GOT3 (cell line): ENCODE measurements at places on chromosomes 12 and 14.

DNA sequence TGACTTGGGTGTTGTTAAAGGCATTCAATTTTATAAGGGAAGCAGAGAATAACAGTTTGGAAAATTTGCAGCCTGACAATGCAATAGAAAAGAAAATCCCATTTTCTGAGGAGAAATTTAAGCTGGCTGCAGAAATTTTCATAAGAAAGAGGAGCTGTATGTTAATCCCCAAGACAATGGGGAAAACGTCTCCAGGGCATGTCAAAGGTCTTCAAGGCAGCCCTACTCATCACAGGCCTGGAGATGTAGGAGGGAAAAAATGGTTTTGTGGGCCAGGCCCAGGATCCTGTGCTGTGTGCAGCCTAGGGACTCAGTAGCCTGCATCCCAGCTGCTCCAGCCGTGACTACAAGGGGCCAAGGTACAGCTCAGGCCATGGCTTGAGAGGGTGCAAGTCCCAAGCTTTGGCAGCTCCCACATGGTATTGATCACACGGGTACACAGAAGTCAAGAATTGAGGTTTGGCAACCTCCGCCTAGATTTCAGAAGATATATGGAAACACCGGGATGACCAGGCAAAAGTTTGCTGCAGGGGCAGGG, 846.4 kb downstream of the C12orf50 start:
- DNase-seq: no peak

GRCh38 chr14:54691525-54692283, 124.8 kb downstream of the SAMD4A start:
- DNase-seq: no peak

DNA sequence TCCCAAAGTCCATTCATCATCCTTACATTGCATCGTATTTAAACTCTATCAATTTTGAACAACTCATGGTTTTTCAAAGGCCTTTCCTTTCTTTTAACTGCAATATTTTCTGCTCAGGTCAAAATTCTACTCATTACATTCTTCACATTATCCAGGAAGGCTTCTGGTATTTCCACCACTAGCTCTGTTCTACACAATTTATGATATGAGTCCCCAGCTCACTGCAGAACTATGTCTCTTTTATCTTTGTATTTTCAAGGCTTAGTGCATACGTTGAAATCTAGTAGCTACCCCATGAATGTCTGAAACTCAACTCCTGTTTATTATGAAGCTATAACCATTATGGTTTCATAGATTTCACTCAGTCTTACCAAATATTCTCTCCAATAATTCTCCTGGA, 282.9 kb downstream of the DUSP6 start:
- no peak for DNase-seq

GRCh38 chr14:25349269-25349668, 299.3 kb upstream of the STXBP6 start:
- no peak for DNase-seq

DNA sequence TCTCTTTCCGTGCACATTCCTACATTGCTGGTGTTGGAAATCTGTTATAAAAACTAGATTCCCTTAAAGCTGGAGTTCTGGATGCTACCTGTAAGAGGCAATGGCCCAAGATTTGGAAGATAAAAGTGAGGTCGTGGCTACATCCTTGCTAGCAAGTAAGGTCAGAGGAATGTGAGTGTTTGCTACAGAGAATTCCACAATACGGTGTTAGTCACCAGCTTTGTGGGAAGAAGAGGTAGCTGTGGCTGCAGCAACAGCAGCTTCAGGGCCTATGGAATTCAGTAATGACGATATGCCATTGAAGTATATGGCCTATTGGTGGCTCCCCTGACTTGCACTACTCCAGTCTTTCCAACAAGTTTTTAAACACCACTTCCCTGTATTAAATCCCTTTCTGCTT, 227.7 kb upstream of the TMEM260 start:
- no peak for DNase-seq

DNA sequence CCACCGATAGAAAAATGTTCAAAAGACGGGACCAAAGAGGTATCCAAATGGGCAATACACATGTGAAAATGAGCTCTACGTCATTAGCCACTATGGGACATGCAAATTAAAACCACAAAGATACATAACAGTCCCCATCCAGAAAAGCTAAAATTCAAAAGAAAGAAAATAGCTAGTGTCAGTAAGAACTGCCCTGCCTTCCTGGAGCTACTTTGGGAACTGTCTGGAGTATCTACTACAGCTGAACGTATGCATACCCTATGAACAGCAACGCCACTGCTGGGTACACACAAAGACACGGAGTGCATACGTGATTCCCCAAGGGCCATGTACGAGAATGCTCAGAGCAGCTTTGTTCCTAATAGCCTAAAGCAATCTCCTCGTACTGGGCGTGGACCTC, 25.8 kb upstream of the KRT77 start:
- DNase-seq: no peak

DNA sequence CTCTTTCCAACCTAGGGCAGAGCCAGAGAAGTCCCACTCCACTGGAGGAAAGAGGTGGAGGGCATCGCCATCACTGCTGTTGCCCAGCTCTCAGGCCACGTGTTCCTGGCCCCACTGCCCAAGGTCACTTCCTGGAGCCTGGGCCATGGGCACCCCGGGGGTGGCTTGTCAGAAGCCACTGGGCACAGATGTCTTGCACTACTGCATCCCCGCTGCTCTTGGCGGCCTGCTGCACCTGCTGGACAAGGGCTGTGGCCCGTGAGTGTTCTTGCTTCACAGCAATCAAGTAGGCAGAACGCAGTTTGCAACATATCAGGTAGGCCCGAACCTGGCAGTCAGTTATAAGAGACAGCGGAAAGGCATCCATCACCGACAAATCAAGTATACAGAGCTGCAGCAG, 46.6 kb downstream of the RDH12 start:
- no peak for DNase-seq

DNA sequence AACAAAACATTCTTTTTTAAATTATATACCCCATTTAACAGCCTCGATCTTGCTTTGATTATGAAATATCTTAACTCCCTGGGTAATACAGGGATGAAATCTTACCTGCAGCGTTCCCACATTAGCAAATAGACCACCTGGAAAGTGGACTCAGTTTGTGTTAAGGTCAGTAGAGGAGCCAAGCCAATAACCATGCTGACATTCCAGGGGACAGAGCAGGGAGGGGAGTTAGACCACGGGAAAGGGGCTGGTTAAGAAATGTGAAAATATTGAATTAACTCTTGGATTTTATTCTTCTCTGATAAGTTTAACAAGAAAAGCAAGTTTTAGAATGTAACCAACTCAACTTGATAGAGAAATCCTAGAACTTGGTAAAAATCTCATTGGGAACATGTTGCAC, 144.9 kb upstream of the CLEC14A start:
- no peak for DNase-seq

- DNase-seq: no peak
Measured at GRCh38 chr14:71523630-71524319, 408.5 kb upstream of the RGS6 start.

- no peak for DNase-seq
Measured at GRCh38 chr12:130700492-130701401, 15.4 kb downstream of the RIMBP2 start.

- DNase-seq: no peak
Measured at GRCh38 chr12:109267361-109267760, 41.7 kb downstream of the FOXN4 start.

- DNase-seq: no peak
Measured at GRCh38 chr12:130145731-130146130, 16.5 kb upstream of the FZD10 start.

- DNase-seq: no peak
Measured at GRCh38 chr12:16277585-16277984, at the start of gene SLC15A5. SLC15A5 (minus strand) TSS chr12:16277685; CDS start chr12:16277685, 0 bp downstream.

DNA sequence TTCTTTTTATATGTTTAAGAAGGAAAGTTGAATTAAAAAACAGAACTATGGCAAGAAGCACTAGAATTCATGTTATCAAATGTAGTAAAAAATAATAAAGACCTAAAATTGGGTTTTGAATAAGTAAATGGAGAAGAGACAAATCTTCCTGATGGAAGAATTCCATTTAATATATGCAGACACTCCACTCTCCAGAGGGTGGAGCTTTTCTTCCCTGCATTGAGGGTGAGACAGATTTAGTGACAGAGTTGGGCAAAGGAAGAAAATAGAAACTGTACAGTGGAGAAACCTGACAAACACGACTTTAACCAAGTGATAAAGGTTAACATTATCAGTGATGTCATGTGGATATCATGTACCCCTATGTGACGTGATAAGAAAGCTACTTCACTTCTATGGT, 217.6 kb downstream of the PRKD1 start:
- no peak for DNase-seq

DNA sequence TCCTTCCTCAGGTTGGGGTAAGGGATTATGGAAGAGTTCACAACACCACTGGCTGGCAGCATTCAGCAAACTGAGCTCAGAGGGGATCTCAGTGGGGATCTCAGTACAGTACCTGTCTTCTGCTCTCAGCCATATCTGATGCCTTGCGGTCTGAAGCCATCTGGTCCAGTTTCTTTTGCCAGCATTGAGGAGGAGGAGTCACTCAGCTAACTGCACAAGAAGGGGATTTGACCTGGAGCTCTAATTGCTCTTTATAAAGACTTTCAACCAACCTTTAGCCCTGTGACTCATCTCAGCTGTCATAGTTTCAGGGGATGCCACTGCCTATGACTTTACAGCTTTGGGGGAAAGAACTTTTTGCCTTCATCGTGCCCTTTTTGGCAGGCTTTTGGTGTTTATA, 44.9 kb downstream of the JKAMP start:
- DNase-seq: no peak

DNA sequence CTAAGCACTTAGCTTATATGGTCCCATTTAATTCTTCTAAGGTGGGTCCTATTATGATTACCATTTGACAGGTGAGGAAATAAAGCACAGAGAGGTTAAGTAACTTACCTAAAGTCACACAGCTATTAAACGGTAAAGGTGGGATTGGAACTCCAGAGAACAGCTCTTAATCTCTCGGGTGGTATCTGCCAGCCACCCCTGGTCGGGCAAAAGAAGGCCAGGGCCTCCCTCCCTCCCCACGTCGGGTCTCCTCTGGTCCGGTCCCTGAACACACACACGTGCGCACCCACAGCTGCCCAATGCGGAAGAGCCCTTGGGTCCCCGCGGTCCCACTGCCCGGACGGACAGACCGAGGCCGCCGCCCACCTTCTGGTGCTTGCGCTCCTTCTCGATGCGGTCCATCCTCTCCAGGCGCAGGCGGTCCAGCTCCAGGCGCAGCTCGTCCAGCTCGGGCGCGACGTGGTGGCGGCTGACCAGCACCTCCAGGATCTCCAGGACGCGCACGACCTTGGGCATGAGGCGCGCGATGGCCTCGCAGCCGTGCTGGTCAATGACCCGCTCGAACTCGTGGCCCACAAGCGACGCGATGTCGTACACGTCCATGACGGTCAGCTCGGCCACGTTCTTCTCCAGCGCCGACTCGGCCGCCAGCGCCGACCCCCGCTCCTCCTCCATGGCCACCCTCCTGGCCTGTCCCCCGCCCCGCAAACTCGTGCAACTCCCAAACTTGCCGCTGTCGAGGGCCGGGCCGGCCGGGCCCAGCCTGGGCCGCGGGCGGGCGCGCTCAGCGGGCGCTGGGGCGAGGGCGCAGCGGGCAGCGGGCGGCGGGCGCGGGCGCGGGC, 490 bp downstream of the RILPL1 start:
- DNase-seq: no peak

- no peak for DNase-seq
Measured at GRCh38 chr14:96165493-96166436, 38.9 kb upstream of the BDKRB2 start.

DNA sequence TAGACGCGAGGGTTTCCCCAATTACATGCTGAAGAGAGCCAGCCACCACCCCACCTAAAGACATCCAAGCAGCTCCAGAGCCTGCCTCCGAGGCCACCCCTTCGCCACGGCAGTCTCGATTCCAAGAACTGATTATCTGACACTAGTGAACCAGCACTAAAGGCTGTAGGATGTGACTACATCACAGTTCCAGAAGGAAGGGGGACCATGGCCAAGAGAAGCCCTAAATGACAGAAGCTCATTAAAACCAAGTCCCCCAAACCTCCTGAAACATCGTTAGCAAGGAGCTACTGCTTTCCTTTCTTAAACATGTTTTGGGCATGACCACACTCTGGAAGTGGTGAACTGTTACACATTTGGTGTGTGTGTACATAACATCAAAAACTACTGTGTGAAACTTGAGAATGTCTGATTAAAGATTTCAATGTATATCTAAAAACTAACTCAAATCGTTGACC, 88.2 kb downstream of the DUSP16 start:
- DNase-seq: no peak

GRCh38 chr14:61121355-61121787, 140.3 kb downstream of the SLC38A6 start:
- no peak for DNase-seq

GRCh38 chr12:23204933-23205778, 580.2 kb downstream of the ETNK1 start:
- no peak for DNase-seq

DNA sequence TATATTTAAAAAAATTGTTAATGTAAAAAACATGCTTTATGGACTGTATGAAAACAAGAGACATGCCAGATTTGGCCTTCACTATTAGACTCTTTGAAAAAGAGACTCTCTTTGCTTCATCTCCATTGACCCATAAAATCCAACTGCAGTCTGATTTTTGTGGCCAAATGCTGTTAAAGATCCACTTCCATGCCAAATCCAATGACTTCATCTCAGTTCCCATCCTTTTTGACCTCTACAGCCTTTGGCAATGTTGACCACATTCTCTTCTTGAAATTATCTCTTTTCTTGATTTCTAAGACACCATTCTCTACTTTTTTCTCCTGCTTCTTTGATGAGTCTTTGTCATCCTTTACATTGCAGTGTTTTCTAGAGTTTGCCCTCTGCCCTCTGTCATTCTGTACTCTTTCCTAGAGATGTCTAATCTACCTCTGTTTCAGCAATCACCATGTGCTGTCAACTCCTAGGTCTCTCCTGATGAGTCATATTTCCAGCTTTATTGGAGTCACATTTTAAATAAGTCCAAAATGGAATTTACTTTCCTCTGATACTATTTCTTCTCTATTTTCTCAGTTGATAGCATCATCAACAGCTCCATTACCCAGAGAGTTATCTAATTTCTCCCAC, 2.4 kb downstream of the TMPRSS12 start:
- no peak for DNase-seq

DNA sequence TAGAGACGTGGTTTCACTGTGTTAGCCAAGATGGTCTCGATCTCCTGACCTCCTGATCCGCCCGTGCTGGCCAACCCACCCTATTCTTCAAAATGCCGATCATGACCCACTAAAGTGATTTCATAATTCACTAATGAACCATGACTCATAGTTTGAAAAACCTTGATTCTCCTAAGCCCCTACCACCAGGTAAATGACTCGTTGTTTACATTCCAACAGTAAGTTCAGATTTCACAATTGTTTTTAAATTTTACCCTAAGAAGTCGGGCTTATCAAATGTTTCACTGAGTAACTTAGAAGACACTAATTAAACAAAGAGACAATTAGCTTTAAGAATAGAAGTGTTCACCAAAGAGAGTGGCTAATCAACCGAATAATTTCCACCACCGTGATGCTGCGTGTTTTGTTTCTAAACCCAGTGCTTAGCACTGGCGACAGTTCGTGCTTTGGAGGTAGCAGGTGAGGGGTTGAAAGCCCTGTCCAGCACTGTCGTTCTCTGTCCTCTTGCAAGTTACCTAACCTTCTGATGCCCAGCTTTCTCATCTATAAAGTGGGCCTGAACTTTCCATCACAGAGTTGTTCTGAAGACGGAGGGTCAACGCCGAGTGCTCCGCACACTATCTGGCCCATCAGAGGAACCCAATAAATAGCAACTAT, 136.5 kb downstream of the NTF3 start:
- no peak for DNase-seq

GRCh38 chr14:75023108-75023507, 20.4 kb downstream of the EIF2B2 start:
- DNase-seq: no peak

GRCh38 chr12:5592310-5592709, 160.4 kb downstream of the NTF3 start:
- DNase-seq: no peak

- no peak for DNase-seq
Measured at GRCh38 chr14:45251912-45252311, 1.1 kb downstream of the MIS18BP1 start.
